ENCODE measurements at places on chromosomes 7 and 10. TPM values are rescaled to one million over a fixed set of nuclear protein-coding genes. Genes with fewer than 3 reads are reported as not detected.

- no peak for DNase-seq
These were observed 216.5 kb downstream of the PTN start for GRCh38 chr7:137127058-137127457.

- no peak for DNase-seq
These were observed 9.3 kb upstream of the LRRC61 start for GRCh38 chr7:150313870-150314269.

NANOS1 gene
- total RNA-seq: 2.1 TPM

- DNase-seq: no peak
These were observed 1019.8 kb downstream of the CNTNAP2 start for GRCh38 chr7:147136352-147136751.

Data from right cardiac atrium (tissue), 5 donors.